ENCODE measurements at places on chromosomes 2 and 18.

DNA sequence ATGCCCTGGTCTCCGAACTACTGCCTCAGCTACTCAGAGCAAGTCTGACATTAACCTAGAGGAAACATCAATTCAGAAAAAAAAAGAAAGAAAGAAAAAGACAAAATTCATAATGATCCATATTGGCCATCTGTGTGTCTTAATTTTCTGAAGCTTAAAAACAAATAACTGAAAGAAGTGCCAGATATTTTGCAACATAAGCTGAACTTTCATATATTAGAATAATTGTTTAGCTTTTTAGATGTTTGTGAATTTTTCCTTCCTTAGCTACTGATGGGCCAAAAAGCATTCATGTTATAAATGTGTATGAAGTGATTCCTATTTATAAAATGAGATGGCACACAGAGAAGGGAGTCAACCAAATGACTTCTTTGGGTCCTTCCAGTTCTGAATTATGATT is 555.0 kb upstream of the CHAC2 start:
- DNase-seq: no peak
- no peak overlapping the region for H3K4me3 ChIP-seq
- H3K27ac ChIP-seq: no peak overlapping the region
- H3K4me1 ChIP-seq: no peaks in the 10 kb centered on the region
- no peaks in the 10 kb centered on the region for H3K36me3 ChIP-seq

- no peak for DNase-seq
- no peaks in the 10 kb centered on the region for H3K36me3 ChIP-seq
Measured at GRCh38 chr2:237128026-237128703, 42.5 kb downstream of the COPS8 start.

DNA sequence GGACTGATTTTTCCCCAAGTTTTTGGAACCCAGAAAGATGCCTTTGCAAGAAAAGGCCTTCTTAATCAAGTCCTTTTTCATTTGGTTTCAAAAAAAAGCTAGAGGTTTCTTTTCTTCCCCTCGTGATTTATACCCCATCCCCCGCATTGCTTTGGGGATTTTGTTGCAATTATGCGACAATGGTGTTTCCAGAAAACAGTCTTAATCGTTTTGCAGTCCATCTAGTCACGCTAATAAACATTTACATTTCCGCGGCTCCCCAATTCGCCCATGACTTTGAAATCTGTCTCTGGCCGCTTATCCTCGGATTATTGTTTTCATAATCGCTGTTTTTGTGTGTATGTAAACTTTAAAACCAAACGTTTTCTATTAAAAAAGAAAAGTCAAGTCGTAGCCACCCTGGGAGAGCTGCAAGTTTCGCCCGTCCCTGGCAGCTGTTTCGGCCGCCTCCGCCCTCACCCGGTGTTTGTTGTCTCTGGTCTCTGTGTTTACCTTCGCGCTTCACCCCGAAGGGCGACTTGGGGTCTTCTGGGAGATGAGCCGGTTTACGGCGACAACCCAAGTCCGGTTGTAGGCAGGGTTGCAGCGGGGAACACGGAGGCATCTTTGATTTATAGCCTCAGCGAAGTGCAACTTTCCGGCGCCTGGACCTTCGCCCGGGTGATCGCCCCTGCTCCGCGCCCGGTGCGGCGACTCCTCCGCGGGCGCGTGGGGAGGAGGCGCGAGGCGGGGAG is 667 bp downstream of the SP9 start:
- H3K36me3 ChIP-seq: no peaks in the 10 kb centered on the region
- peak overlapping the region; percentile 13 for H3K4me3 ChIP-seq
- DNase-seq: no peak
- peaks cover 59% of the 10 kb centered on the region for H3K4me1 ChIP-seq
- no peak overlapping the region for H3K27ac ChIP-seq

GRCh38 chr2:98382739-98383138 is 36.5 kb downstream of the CNGA3 start:
- no peaks in the 10 kb centered on the region for H3K4me1 ChIP-seq
- no peaks in the 10 kb centered on the region for H3K27me3 ChIP-seq
- DNase-seq: no peak
- H3K27ac ChIP-seq: no peak overlapping the region
- no peaks in the 10 kb centered on the region for H3K36me3 ChIP-seq

DNA sequence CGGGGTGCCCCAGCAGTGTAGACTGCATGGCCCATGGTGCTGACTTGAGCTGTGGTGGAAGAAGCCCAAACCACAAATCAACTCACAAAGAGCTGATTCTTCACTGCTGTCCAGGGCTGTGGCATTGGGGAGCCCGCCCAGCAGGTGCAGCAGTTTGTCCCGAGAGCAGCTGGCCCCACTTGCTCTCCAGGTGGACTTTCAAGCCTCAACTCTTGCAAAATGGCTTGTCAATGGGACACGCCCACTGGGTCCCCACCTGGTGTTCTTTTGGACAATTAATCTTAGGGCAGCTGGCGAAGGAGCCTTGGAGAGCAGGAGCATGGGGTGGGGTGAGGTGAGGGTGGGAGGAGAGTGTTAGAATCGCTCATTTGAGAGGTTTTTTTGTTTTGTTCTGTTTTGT is 117.9 kb downstream of the MYCN start:
- no peak overlapping the region for H3K27ac ChIP-seq
- H3K36me3 ChIP-seq: no peaks in the 10 kb centered on the region
- no peak overlapping the region for H3K4me3 ChIP-seq
- no peaks in the 10 kb centered on the region for H3K27me3 ChIP-seq

DNA sequence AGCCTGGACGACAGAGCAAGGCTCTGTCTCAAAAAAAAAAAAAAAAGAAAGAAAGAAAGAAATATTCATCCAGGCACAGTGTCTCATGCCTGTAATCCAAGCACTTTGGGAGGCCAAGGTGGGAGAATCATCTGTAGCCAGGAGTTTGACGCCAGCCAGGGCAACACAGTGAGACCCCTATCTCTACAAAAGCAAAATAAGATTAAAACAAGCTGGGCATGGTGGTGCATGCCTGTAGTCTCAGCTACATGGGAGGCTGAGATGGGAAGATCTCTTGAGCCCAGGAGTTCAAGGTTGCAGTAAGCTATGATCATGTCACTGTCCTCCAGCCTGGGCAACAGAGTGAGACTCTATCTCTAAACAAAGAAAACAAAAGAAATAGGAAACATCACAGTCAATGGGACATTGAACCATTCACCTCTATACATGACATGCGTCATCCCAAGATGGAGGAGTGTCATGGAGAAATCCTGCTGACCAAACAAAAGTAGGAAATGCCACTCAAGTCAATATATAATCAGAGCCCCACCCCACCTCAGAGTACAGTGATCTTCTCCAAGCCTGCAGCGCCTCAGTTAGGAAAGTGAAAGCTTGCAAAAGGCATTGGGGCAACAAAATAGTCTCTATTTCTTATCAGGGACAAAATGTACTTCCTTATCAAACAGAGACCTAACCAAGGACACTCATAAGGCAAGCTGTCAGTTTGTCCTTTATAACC is 9.8 kb downstream of the FEV start:
- no peaks in the 10 kb centered on the region for H3K36me3 ChIP-seq
- H3K27me3 ChIP-seq: peaks cover 16% of the 10 kb centered on the region
- no peak for DNase-seq
- peaks cover 5% of the 10 kb centered on the region for H3K4me1 ChIP-seq
- H3K27ac ChIP-seq: no peak overlapping the region

- no peak overlapping the region for H3K27ac ChIP-seq
- no peaks in the 10 kb centered on the region for H3K4me1 ChIP-seq
- no peak overlapping the region for H3K4me3 ChIP-seq
- no peak for DNase-seq
- H3K27me3 ChIP-seq: no peaks in the 10 kb centered on the region
- H3K36me3 ChIP-seq: no peaks in the 10 kb centered on the region
Measured at GRCh38 chr18:55419132-55419946, 168.7 kb downstream of the TCF4 start.

GRCh38 chr2:88753833-88754584 is 62.5 kb downstream of the RPIA start:
- peaks cover 5% of the 10 kb centered on the region for H3K36me3 ChIP-seq
- H3K27ac ChIP-seq: peak overlapping the region; percentile 56
- DNase-seq: no peak
- no peaks in the 10 kb centered on the region for H3K27me3 ChIP-seq
- no peak overlapping the region for H3K4me3 ChIP-seq

DNA sequence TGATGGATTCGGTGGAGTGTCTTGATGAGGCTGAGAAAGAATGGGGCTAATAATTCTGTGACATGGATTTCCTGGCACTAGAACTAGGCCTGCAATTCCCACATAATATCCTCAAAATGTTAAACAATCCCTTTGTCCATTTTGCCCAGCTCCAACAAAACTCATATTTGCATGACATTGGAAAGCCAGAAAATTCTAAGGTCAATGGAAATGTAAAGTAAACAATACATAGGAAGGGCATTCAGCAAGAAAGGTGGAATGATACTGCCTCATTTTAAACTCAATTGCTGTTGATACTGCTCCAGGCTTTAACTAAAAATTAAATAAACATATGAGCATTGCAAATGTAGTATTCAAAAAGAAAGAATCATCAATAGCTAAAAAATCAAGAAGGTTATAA is 434.8 kb upstream of the SLC8A1 start:
- no peak for DNase-seq
- no peak overlapping the region for H3K27ac ChIP-seq
- no peaks in the 10 kb centered on the region for H3K27me3 ChIP-seq
- H3K36me3 ChIP-seq: no peaks in the 10 kb centered on the region
- H3K4me3 ChIP-seq: no peak overlapping the region

GRCh38 chr2:201660293-201660895 is 17.1 kb upstream of the TMEM237 start:
- H3K4me3 ChIP-seq: no peak overlapping the region
- DNase-seq: no peak

- H3K4me3 ChIP-seq: no peak overlapping the region
- no peaks in the 10 kb centered on the region for H3K4me1 ChIP-seq
- DNase-seq: no peak
- no peaks in the 10 kb centered on the region for H3K27me3 ChIP-seq
Measured at GRCh38 chr2:198311020-198311419, 506.6 kb downstream of the PLCL1 start.

DNA sequence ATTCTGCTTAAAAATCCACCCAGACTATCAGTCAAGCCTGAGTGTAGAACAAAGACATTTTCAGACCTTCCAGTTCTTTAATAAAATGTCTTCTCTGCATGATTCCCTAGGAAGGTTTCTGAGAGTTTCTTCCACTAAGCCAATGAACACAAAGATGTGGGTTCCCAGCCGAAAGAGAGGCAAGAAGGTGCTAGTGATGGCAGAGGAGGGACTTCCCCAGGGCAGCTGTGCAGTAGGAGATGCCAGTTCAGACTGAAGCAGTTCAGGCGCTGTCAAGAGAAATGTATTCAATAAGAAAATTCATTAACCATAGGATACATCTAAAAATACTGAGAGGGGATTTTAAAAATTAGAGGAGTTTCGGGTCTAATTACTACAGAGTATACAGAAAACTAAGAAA is 83.3 kb downstream of the RND3 start:
- DNase-seq: no peak
- H3K27ac ChIP-seq: no peak overlapping the region
- H3K27me3 ChIP-seq: no peaks in the 10 kb centered on the region
- H3K4me3 ChIP-seq: no peak overlapping the region
- no peaks in the 10 kb centered on the region for H3K4me1 ChIP-seq

DNA sequence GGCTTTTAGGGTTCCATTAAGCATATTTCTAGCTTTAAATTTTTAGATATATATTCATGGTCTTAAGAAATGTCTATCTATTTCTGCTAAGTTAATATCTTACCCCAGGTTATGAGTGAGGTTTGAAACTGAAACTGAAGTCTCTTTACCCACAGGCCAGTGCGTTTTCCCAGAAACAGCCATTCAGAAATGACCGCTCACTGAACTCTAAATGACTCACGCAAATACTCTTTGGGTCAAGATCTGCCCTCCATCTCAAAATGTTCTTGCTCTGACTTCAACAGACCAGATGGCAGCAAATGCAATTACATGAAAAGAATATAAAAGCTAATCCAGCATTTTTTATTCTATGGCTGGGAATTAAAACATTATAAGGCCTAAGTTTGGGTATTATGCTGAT is 315.2 kb downstream of the TDRD15 start:
- no peak overlapping the region for H3K4me3 ChIP-seq
- no peak for DNase-seq
- H3K36me3 ChIP-seq: no peaks in the 10 kb centered on the region
- H3K27me3 ChIP-seq: no peaks in the 10 kb centered on the region
- no peak overlapping the region for H3K27ac ChIP-seq

GRCh38 chr2:203951366-203951902 is 14.9 kb downstream of the ICOS start:
- peak overlapping the region; percentile 85 for H3K27ac ChIP-seq
- peak overlapping the region; percentile 41 for H3K4me3 ChIP-seq
- DNase-seq: peak; percentile 56
- H3K36me3 ChIP-seq: peaks cover 20% of the 10 kb centered on the region

DNA sequence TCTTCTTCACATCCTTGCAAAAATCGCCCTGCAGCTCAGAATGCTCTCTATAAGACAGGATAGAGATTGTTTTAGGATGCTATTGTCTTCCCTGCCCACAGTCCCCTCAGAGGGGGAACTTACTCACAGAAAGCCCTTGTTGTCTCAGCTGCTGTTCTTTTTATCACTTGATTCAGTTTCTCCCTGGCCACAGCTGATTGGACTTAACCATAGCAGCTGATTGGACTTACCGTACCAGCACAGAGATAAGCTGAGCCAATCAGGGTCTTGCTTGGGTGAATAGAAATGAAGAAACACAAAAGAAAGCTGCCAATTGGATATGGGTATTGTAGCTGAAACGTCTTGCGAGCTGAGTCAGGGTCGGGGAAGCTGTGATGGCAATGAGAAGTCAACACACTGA is 194.2 kb upstream of the MEX3C start:
- H3K4me1 ChIP-seq: no peaks in the 10 kb centered on the region
- no peaks in the 10 kb centered on the region for H3K36me3 ChIP-seq
- H3K27me3 ChIP-seq: peaks cover 4% of the 10 kb centered on the region
- no peak overlapping the region for H3K27ac ChIP-seq
- no peak overlapping the region for H3K4me3 ChIP-seq

GRCh38 chr18:25306671-25307070 is 45.3 kb downstream of the ZNF521 start:
- no peak for DNase-seq
- H3K27ac ChIP-seq: no peak overlapping the region
- no peaks in the 10 kb centered on the region for H3K27me3 ChIP-seq

- H3K27ac ChIP-seq: no peak overlapping the region
- no peaks in the 10 kb centered on the region for H3K4me1 ChIP-seq
- H3K36me3 ChIP-seq: peaks cover 23% of the 10 kb centered on the region
Measured at GRCh38 chr2:36553683-36554082, 44.3 kb downstream of the FEZ2 start.

- peaks cover 3% of the 10 kb centered on the region for H3K36me3 ChIP-seq
- no peak for DNase-seq
- peaks cover 11% of the 10 kb centered on the region for H3K4me1 ChIP-seq
- no peaks in the 10 kb centered on the region for H3K27me3 ChIP-seq
- no peak overlapping the region for H3K4me3 ChIP-seq
Measured at GRCh38 chr2:174392706-174393105, 2.8 kb upstream of the SCRN3 start.

GRCh38 chr2:113224647-113225236 is 51.0 kb downstream of the PSD4 start:
- no peaks in the 10 kb centered on the region for H3K36me3 ChIP-seq
- no peaks in the 10 kb centered on the region for H3K27me3 ChIP-seq
- DNase-seq: no peak
- H3K4me1 ChIP-seq: no peaks in the 10 kb centered on the region
- no peak overlapping the region for H3K4me3 ChIP-seq
